ENCODE measurements at places on chromosomes 11 and 22.

DNA sequence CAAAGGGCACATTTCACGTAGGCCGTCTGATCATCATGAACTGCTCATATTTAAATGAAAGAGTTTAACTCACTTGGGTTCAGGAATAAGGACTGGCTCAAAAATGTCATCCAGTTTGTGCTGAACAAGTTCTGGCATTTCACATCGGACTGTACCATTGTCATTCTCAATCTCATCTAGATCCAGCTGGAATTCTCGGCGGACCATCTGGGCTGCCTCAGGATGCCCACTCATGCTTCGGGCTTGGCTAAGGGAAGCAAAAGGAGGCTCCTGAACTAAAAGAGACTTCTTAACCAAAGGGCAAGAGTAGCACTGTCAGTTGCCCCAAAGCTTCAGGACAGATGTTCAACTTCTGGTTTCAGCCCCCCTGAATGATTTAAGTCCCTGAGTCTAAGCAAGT is 40.2 kb downstream of the F2 start:
- DNase-seq = no peak

DNA sequence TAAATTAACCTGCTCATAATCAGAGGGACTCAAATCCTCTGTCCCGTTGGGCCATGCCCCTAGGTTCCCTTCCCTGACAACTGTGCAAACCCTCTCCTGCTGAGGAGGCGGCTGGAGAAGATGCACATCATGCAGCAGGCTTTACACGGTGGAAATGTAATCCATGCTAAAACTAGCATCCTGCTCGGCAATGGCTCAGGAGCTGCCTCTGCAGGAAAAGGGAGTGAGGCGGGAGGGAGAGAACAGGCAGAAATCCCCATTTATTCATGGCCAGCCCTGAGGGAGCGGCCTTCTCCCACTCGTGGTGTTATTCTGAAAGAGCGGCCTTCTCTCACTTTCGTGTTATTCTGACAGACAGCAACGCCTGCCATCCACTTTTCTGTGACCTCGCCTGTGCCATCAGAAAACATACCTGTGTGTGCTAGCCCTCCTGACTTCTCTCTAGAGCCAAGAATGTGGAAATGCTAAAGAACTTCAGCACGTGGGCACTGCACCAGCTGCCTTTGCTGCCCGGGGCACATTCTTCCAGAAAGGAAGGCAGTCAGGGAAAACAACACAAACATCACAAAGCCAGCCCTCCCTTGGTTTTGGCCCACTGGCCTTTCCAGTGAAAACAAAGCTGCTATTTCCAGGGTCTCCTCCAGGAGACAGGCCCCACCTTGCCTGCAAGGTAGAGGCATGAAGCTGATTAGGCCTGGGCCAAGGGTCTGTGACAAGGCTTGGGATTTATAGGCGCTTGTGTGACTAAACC is 62.9 kb upstream of the BID start:
- DNase-seq = no peak

DNA sequence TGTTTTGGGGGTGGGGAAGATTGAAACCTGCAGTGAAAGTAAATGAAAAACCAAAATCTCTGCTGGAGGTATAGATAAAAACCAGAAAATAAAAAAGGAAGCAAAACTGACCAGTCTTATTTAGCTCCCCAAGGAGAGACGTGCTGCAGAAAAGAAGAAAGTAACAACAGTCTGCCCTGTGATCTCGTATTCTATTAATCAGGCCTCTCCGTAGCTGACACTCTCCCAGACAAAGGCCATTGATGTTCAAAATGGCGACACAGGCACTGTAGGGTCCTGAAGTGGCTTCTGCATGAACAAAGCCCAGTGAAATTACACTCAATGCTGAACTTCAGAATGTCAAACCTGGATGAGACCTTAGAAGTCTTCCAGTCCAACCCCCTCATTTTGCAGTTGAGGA is 106.6 kb downstream of the NXPE2 start:
- no peak for DNase-seq

DNA sequence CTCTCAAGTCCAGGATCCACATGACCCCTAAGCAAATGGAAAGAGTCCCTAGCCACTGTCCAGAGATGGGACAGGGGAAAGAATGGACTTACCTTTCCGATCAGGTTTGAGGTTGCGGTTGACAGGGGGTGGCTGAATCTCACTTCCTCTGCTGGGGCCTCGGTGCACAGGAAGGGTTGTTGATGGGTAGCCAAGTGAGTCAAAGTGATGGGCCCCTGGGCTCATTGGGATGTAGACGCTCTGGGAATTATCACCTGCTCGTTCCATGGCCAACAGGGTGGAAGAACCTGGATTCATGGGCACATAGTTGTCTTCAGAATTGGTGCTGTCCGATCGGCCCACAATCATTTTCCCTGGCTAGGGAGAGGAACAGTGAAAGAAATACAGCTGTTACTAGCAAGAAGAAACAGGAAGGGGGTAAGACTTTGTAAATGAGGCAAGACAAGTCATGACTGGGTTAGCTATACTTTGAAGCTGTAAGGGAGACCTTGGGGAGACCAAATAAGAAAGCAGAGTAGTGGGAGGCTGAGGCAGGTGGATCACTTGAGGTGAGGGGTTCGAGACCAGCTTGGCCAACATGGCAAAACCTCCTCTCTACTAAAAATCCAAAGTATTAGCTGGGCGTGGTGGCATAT is 34.7 kb downstream of the USP35 start:
- no peak for DNase-seq

DNA sequence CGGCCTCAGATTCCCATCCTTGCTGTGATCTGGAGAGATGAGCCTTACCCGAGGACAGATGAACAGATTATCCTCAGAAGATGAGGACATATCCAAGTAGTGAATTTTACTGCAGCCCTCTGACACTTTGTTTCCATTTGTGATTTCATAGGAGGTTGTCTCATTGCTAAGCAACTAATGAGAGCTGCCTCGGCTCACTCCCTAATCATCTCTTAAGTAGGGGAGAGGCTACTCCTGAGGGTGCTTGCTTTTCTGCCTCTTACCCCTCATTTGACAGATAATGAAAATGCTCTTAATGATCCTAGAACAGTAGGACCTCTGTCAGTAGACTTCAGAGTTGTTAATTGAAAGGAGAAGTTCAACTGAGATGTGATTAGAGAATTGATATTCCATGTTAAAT is 150.9 kb downstream of the TBC1D22A start:
- no peak for DNase-seq

GRCh38 chr11:103322821-103323220 is 213.6 kb downstream of the DYNC2H1 start:
- no peak for DNase-seq

DNA sequence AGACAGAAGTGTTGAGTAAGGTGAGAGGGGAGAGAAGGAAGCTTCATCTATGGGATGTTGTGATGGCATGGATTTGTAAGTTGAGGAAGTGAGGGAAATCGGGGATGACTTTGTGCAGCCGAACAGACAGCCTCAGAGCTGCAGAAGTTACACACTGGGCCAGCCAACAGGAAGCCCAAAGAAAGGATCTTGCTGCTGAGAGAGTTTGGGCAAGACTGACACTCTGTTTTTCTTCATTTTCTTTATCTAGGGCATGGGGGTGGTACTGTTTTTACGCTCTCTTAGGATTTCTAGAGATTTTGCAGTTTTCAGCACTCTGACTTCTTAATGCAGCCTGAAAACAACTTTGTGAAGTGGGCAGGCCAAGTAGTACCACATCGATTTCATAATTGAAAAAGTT is 509.9 kb upstream of the TENM4 start:
- DNase-seq = no peak

DNA sequence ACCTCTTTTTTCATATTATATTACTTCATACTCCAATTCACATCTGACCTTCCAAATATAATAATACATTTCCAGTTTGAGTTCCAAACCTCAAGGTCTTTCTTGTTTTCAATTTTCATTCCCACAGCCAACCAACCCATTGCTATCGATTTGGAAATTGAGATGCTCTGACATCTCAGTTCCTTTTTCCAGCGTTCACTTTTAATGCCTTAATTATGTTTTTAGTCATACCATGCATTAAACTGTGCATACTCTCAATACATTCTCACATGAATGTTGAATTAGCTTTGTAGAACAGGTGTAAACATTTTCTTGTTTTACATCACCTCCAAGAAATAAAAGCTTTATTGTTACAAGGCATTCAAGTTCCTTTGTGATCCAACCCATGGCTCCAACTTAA is 294.2 kb upstream of the ANO3 start:
- DNase-seq = no peak

- DNase-seq = no peak
These were observed 10.4 kb downstream of the MMP27 start for GRCh38 chr11:102695201-102695600.

DNA sequence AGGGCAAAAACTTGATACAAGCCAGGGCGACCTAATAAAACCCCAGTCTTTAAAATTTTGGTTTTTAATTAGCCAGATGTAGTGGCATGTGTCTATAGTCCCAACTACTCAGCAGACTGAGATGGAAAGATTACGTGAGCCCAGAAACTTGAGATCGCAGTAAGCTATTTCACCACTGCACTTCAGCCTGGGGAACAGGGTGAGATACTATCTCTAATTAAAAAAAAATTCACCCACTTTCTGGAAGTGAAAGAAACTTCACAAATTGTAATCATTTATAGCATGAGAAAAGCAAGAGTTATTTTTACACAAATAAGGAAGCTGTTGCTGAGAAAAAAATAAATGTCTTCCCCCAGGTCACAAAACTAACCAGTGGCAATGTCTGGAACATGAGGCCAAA is 882 bp upstream of the GLYATL2 start:
- no peak for DNase-seq

- no peak for DNase-seq
These were observed 50.8 kb downstream of the ATG16L2 start for GRCh38 chr11:72864702-72865655.

DNA sequence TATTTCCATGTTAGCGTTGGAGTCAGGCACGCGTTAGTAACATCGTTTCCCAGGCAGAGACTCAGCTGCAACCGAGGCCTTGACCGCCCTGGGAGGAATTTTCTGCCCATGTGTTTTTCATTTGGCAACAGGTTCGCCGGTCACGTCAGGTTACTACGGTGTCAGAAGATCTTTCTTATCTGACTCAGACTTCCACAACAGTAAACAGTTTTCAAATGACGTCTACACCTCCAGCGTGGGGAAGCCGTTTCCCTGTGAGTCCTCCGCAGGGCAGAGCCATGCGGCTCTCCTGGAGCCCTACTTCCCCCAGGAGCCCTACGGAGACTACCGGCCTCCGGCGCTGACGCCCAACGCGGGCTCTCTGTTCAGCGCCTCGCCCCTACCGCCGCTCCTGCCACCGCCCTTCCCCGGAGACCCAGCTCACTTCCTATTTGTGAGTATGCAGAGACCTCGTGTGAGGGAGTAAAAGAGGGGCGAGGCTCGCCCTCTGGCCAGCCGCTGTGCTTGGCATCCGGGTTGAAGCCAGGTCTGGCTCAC is 14.3 kb upstream of the POU2AF3 start:
- DNase-seq = no peak

DNA sequence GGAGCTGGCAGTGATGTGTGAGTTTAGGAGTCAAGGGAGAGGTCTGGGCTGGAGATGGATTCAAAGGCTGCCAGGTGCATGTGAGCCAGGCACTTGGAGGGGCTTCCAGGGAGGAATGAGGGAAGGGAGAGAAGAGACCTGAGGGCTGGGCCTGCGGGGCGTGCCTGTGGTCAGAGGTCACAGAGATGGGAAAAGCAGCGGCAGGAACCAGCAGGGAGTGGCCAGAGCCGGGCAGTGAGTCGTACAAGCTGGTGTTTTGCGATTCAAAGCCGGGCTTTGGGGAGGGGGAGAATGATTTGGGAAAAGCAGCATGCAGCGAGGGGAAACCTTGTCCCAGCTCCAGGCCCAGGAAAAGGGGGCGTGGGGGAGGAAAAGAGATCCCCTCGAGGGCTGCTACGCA is 96.9 kb upstream of the RTL6 start:
- no peak for DNase-seq

GRCh38 chr22:50293441-50294318 is 13.8 kb downstream of the PLXNB2 start:
- DNase-seq = no peak

- DNase-seq = no peak
These were observed 323.7 kb upstream of the NARS2 start for GRCh38 chr11:78898266-78898775.

- no peak for DNase-seq
These were observed 1.5 kb downstream of the OR51B4 start for GRCh38 chr11:5300251-5300650.

DNA sequence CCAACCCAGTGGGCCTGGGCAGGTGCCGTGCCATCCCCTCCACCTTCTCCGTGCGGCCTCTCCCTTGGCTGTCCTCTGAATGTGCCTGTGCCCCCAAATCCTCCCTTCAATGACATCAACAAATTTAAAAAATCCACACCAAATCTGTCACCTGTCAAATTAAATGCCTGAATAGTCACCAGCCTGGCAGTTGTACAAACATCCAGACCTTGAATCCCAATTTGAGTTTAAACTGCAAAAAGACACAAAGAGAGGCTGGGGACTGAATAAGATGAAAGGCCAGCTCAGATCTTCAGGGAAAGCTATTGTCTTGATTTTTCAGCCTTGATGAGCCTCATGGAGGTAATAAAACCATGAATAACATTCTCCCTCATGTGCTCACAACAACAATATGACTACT is 194.7 kb downstream of the KIRREL3 start:
- DNase-seq = no peak
